Activated CD4-positive, alpha-beta T cell treated with anti-CD3 and anti-CD28 coated beads, Interleukin-10, Interleukin-2, amounts not matched to agents 100 ng/mL and 50 ng/mL, durations not matched to agents 16 hours and 8 hours (primary cell): ENCODE measurements at places on chromosomes 2 and 18.

GRCh38 chr18:45764000-45764686 lies 40.2 kb downstream of the SLC14A1 start:
- DNase-seq = no peak

- no peak for DNase-seq
Measured at GRCh38 chr2:160974803-160975202, 185.4 kb upstream of the TANK start.

DNA sequence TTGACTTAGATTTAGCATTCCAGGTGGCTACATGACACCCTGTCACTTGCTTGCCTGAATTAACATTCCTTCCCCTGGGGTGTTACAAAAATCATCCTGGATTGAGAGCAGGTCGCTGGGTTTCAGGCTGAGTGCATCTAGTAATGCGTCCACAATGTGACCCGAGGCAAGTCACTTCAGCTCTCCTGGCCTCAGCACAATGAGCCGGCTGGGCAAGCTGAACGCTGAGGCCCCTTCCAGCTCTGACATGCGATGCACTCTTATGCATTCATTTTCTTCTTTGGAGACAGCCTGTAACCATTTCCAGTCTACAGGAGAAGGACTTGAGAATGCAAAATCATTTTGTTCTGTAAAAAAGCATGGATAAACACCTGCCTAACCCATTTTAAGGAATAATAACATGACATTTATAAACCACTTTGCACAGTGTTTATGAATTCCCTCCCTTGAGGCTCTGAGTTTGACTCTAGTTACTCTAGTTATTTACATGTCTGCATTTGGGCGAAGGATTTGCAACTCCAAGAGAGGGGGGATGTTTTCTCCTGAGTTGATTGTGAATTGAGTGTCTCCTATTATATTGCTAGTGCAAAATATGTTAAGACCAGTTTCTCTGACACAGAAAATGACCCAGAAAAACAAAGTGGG lies 63.0 kb upstream of the CPO start:
- no peak for DNase-seq

DNA sequence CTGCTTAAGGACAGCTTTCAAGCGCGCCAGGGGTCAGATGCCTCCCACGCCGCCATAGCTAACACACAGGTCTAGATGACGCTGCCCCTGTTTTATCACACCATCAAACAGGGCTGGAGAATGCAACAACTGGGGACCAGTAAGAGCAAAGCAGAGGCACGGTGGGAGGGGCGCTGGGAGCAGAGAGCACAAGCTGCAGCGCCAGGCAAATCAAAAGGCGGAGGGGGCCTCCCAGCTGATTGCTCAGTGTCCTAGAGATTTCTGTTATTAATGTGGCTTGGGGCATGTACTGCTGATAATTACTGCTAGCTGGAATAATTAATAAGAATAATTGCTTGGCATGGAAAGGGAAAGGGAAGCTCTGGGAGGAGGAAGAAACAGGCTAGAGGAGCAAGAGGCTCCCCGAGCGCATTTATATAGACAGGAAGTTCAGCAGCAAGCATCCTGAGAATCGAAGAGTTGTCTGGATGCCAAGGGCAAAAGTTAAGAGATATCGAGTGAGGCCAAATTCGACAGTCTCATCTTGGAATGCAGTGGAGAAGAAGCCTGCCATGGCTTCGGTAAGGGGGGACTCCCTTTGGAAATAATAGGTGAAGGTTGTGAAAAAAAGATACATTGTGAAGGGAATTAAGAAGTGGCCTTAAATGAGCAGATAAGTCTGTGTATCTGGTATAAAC lies 104.5 kb upstream of the ZNF521 start:
- DNase-seq = no peak

- no peak for DNase-seq
Measured at GRCh38 chr2:1584051-1584531, 160.2 kb downstream of the PXDN start.

DNA sequence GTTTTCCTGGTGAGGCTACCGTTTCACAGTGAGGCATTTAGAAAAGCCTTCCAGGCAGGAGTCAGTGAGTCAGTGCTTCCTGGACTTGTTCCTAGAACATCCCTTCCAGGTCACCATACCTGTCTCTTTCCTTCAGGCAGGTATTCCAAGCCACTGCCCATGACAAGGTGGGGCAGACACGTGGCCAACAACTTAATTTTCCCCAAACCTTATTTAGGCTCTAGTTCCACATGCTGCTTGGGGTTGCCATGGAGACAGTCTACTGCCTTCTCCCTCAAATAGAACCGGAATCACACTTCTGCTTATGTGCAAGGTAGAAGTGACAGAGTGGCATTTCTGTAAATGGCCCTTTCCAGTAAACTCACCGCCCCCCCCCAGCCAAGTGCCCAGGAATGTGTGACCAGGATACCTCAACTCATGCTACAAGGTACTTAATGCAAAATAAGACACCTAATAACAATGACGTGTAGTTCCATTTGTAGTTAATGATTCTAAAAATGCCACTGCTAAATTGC lies 258.3 kb downstream of the PRKCE start:
- no peak for DNase-seq

DNA sequence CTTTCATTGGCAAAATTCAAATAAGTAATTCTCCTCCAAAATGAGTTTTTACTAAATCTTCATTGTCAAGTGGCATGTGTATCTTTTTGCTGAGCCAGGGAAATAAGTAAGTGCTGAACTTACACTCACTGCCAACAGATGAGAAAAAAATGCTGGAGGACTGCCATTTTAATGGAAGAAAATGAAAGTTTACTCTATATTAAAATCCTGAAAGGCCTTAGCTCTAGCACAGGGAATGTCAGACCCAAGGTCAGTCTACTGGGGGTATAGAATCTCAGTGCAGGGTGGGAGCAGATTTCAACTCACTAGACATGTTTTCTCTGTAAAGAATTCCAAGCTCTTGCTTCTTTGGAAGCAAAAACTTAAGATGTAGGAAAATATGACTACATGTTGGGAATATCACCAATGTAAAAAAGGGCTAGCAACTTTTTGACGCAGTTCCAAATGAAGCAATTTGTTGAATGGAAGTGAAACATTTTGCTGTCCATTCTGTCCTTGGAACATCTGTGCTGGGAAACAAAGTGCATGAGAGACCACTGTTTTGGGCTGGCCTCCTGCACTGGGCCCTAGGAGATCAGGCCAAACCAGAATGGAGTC lies 127.0 kb downstream of the ST6GAL2 start:
- no peak for DNase-seq

- DNase-seq = no peak
Measured at GRCh38 chr18:7617738-7618422, 50.8 kb downstream of the PTPRM start.
